ENCODE measurements at places on chromosomes 11 and 22. TPM values are rescaled to one million over a fixed set of nuclear protein-coding genes. Genes with fewer than 3 reads are reported as not detected.

DNA sequence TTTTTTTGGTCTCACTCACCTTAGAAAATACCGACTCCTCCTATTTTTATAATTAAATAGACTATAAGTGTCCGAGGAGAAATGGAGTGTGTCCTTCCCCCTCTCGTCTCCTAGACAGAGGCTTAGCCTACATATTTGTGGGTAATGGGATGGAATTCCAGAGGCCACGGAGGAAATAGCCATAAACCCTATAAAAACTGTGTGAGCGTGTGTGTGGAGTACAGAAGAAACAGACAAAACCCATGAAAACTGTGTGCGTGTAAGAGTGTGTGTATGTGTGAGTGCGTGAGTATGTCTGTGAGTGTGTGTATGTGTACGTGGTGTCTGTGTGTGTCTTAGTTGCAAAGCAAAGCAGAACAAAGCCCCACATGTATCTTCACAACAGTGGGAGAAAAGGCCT, 883.5 kb downstream of the OPCML start:
- H3K36me3 ChIP-seq: no peaks in the 10 kb centered on the region
- no peak overlapping the region for H3K27ac ChIP-seq
- H3K4me3 ChIP-seq: no peak overlapping the region
- peaks cover 2% of the 10 kb centered on the region for H3K27me3 ChIP-seq

Gene FOLR2
- not detected for total RNA-seq

- H3K27ac ChIP-seq: no peak overlapping the region
- DNase-seq: peak; percentile 79
- H3K36me3 ChIP-seq: no peaks in the 10 kb centered on the region
These were observed 4.9 kb upstream of the CELSR1 start for GRCh38 chr22:46542011-46542985.

- peaks cover 16% of the 10 kb centered on the region for H3K4me1 ChIP-seq
- peaks cover 1% of the 10 kb centered on the region for H3K36me3 ChIP-seq
- H3K27me3 ChIP-seq: no peaks in the 10 kb centered on the region
- no peak for DNase-seq
These were observed 7.4 kb upstream of the HEPACAM start for GRCh38 chr11:124943254-124943616.

Gene SLC2A11
- 6.1 TPM for total RNA-seq

GRCh38 chr11:23021287-23021863, 161.1 kb upstream of the CCDC179 start:
- peak; percentile 14 for DNase-seq
- H3K4me3 ChIP-seq: no peak overlapping the region
- H3K27me3 ChIP-seq: no peaks in the 10 kb centered on the region

GRCh38 chr11:96393753-96394348, 4.0 kb downstream of the JRKL start:
- peaks cover 34% of the 10 kb centered on the region for H3K4me1 ChIP-seq
- H3K36me3 ChIP-seq: peaks cover 13% of the 10 kb centered on the region
- H3K4me3 ChIP-seq: no peak overlapping the region
- H3K27ac ChIP-seq: no peak overlapping the region
- no peaks in the 10 kb centered on the region for H3K27me3 ChIP-seq
- DNase-seq: no peak

Gene CXCR5
- 26.1 TPM for total RNA-seq

Gene SLC6A5
- not detected for total RNA-seq

DNA sequence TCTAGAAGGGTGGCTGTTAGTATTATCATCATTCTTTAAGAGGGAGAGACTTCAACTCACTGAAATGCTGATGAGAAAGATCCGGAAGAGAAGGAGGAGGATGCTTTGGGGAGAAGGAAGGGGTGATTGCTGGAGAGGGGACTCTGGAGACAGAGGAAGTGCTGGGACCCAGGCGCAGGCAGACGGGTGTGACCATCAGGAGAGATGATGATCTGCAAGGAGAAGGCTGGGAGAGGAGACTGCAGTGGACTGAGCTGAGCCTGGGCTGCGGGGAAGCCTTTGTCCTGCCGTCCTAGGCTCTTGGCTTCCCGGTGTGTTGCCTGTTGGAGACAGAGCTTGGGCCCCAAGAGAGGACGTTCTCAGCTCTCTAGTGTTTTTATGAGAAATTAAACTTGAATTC, 22.6 kb downstream of the RASD2 start:
- H3K4me3 ChIP-seq: no peak overlapping the region
- H3K27me3 ChIP-seq: no peaks in the 10 kb centered on the region
- no peaks in the 10 kb centered on the region for H3K36me3 ChIP-seq

Gene SCGB2A2
- not detected for total RNA-seq

GRCh38 chr22:36321797-36322601, 65.8 kb downstream of the MYH9 start:
- H3K27ac ChIP-seq: no peak overlapping the region
- H3K27me3 ChIP-seq: no peaks in the 10 kb centered on the region
- H3K4me3 ChIP-seq: no peak overlapping the region
- DNase-seq: no peak
- H3K36me3 ChIP-seq: peaks cover 66% of the 10 kb centered on the region

Gene AAMDC
- 6.0 TPM for total RNA-seq

- no peaks in the 10 kb centered on the region for H3K27me3 ChIP-seq
- no peak for DNase-seq
- peaks cover 4% of the 10 kb centered on the region for H3K4me1 ChIP-seq
- no peak overlapping the region for H3K4me3 ChIP-seq
- no peak overlapping the region for H3K27ac ChIP-seq
These were observed 34.8 kb upstream of the ALKBH3 start for GRCh38 chr11:43845816-43846215.

Gene GSTT2B
- total RNA-seq: not detected

Gene SLC22A8
- not detected for total RNA-seq

DNA sequence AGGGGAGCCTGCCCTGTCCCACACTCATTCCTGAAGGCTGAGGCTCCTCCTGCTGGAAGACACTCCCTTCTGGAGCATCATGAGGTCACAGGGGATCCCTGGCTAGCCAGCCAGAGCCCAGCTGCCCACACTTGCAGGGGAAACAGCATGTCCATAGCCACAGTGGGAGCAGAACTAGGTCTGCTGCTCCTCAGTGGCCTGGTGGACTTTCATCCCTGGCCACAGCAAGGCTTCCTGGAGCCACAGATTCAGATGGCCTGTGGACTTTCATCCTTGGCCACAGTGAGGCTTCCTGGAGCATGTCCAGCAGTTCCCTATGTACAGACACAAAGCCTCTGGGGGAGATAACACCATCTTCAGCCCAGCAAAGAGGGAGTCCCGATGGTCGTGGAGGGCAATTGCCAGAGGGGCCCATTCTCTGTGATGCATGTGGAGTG, 5.9 kb upstream of the APOL6 start:
- no peak overlapping the region for H3K4me3 ChIP-seq
- DNase-seq: no peak
- peaks cover 9% of the 10 kb centered on the region for H3K4me1 ChIP-seq
- no peak overlapping the region for H3K27ac ChIP-seq
- H3K36me3 ChIP-seq: no peaks in the 10 kb centered on the region

GRCh38 chr11:122439866-122440810, 215.4 kb upstream of the UBASH3B start:
- no peaks in the 10 kb centered on the region for H3K36me3 ChIP-seq
- H3K27me3 ChIP-seq: peaks cover 17% of the 10 kb centered on the region
- no peak overlapping the region for H3K27ac ChIP-seq

GRCh38 chr11:45031912-45032519, 81.3 kb upstream of the TP53I11 start:
- H3K27me3 ChIP-seq: no peaks in the 10 kb centered on the region
- no peak overlapping the region for H3K4me3 ChIP-seq
- no peaks in the 10 kb centered on the region for H3K4me1 ChIP-seq
- DNase-seq: no peak
- H3K27ac ChIP-seq: no peak overlapping the region
- H3K36me3 ChIP-seq: no peaks in the 10 kb centered on the region

Gene OR10A2
- total RNA-seq: not detected

Gene MOV10L1
- not detected for total RNA-seq

Gene HTATIP2
- 80.7 TPM for total RNA-seq

Gene PRSS23
- 0.35 TPM for total RNA-seq
